ENCODE measurements at places on chromosomes 16 and 17.

GRCh38 chr17:42067371-42068091 lies 17.1 kb upstream of the C17orf113 start:
- peak; percentile 63 for DNase-seq

DNA sequence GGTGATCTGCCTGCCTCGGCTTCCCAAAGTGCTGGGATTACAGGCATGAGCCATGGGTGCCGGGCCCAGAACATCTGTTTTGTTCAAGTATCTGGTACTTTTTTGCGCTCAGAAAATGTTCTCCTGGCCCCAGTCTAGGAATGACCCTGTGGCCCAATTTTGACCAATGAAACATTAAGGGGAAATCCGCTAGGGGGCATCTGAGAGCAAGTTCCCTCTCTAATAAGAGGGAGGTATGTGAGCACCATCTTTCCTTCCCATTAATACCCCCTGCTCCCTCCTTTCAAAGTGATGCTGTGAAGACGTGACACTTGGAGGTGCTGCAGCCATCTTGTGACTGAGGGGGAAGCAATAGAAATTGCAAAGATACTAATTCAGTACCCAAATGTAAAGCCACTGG lies 16.5 kb upstream of the CLEC3A start:
- no peak for DNase-seq

- DNase-seq, result no peak
Measured at GRCh38 chr17:39946551-39947330, 16.1 kb upstream of the GSDMA start.

GRCh38 chr17:67666028-67666427 lies 51.7 kb upstream of the NOL11 start:
- no peak for DNase-seq

DNA sequence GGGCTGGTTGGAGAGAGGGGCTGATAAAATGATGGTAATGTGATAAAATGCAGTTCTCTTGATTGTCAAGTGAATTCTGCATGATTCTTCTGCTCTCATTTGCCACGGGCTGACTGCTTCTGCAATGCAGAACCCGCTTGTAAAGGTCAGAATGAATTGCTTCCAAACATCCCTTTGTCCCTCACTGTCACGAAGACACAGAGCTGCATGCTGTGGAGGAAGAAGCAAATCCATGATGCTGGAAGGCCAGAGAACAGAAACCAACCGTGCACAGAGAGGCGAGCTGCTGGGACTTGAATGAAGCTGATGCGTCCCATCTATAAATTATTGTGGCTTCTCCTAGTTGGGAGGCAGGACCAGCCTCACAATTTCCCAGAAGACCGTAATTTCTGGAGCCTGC lies 171.6 kb downstream of the PRKCB start:
- DNase-seq, result no peak

DNA sequence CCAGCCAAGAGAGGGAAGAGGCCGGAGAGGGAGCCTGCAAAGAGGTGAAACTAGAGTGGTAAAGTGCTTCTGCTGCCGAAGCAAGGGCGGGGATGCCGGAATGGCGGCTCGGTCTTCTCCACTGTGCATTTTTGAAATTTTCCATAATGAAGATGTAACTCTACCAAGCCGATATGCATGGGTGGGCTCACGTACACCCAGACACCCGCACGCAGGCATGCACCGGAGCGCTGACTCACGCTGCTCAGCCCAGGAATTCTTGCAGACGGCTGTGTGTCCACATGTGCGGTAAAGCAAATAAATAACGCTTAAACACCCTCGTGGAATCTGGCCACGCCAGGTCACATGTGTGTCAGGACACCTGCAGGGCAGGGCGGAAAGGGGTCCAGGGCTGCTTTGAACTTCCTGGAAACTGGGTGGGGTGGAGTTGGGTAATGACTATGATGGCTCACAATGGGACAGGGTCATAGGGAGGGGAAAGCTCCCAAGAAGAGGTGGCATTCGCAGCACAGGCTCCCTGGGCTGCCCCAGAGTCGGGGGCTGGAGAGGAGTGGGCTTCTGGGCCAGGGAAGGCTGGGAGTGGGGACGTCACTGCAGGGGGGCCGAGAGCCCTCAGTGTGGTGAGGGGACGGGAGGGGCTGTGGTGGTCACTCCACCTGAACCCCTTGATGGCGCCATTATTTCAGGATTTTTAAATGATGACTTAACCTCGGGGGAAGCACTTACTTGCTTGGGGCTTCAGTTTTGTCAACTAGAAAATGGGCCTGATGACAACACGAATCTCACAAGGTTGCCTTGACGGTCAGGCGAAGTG lies 265.5 kb downstream of the PARN start:
- DNase-seq, result no peak

Measured in CD4-positive, alpha-beta T cell (primary cell).